ENCODE measurements at places on chromosomes 3 and 15. TPM values are rescaled to one million over a fixed set of nuclear protein-coding genes. Genes with fewer than 3 reads are reported as not detected.

- peak; percentile 36 for DNase-seq
These were observed 16.9 kb downstream of the CD47 start for GRCh38 chr3:108073764-108074431.

- peak; percentile 56 for DNase-seq
These were observed 29.3 kb upstream of the COL6A5 start for GRCh38 chr3:130316169-130316568.

CCNB2 gene
- 32.1 TPM for total RNA-seq

GRCh38 chr3:100086401-100086800 lies 27.9 kb downstream of the FILIP1L start:
- no peak for DNase-seq

DNA sequence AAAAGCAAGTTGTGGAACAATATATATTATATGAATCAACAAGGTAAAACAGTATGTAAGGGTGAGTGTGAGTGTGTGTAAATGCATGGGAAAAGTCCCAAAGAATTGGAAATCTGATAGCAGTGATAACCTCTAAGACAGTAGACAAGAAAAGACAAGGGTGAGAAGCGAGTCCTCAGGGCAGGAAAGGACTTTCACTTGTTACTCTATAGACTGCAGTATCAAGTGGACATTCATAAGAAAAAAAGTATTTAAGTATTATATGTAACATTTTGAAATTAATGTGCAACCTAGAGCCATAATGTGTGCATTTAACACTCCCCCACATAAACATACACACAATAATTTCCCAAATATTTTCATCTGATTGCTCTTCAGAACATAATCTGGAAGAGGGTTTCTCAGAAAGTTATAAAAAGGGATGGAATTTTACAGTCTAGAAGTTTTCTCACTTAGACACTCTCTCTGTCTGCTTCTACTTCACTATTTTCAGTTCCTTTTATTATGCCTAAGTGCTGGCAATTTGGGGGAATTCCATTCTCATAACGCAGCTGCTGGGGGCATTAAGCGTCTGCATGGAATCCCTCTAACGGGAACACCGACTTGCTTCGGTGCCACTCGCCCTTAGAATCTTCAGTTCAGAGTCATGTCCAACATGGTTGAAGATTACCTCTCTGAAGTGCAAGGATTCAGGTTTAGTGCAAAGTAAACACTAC lies 50.0 kb upstream of the CDIN1 start:
- DNase-seq, result no peak

- no peak for DNase-seq
These were observed 193.6 kb downstream of the EPHA3 start for GRCh38 chr3:89300981-89301380.

AMOTL2 gene
- 75.7 TPM for total RNA-seq

All from fibroblast of the aortic adventitia (primary cell).